Femur (tissue), 1 donor: ENCODE measurements at places on chromosomes 1 and 21.

DNA sequence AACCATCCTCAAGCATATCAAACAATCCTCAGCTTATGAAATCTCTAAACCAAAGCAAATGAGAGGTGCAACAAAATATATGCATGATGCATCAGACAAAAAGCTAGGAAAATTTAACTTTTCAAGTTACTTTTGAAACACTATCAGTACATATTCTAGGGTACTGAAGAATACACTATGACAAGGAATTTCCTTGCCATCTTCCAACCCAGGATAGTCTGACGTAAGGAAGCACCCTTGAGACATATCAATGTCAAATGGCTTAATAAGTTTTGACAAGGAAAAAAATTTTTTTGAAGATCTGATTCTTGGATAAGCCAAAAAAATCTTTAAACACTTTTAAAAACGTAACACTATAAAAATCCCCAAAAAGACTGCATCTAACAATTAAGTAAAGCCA is 64.9 kb downstream of the KIFAP3 start:
- no peak for DNase-seq

- peak; percentile 62 for DNase-seq
Observed at GRCh38 chr1:221783936-221784335, 42.0 kb upstream of the DUSP10 start.

DNA sequence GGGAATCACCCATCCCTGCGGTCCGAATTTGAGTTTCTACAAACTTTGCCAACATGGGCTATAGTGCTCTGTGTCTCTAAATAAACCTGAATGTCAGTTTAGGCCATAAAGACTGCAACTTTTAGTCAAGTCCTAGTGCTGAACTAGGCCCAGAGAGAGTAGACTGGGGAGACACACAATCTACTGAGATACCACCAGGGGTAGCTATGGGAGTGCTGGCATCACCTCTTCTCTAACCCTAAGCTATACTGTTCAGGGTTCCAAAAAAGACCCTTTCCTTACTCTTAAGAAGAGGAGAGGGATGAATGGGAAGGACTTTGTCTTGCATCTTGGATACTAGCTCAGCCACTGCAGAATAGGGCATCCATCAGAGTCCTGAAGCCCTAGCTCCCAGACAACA is 866.7 kb upstream of the PRMT6 start:
- no peak for DNase-seq

- DNase-seq, result no peak
Observed at GRCh38 chr1:242788771-242789170, 264.3 kb upstream of the PLD5 start.

- no peak for DNase-seq
Observed at GRCh38 chr1:66444438-66445265, 89.3 kb upstream of the SGIP1 start.

GRCh38 chr1:89932598-89933364 is 62.1 kb upstream of the ZNF326 start:
- DNase-seq, result no peak

DNA sequence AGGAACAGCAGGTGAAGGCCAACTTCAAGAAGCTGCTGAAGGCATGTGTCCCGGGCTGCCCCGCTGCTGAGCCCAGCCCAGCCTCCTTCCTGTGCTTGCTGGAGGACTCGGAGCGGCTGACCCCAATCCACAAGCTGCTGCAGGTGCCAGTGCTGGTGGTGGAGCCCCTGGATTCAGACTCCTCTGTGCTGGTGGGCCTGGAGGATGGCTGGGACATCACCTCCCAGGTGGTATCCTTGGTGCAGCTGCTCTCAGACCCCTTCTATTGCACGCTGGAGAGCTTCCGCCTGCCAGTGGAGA is 20.1 kb upstream of the NPPB start:
- no peak for DNase-seq

GRCh38 chr21:42677339-42678321 is 24.2 kb downstream of the PDE9A start:
- DNase-seq, result peak; percentile 82

- DNase-seq, result no peak
Observed at GRCh38 chr1:26016953-26017545, 4.5 kb upstream of the EXTL1 start.

DNA sequence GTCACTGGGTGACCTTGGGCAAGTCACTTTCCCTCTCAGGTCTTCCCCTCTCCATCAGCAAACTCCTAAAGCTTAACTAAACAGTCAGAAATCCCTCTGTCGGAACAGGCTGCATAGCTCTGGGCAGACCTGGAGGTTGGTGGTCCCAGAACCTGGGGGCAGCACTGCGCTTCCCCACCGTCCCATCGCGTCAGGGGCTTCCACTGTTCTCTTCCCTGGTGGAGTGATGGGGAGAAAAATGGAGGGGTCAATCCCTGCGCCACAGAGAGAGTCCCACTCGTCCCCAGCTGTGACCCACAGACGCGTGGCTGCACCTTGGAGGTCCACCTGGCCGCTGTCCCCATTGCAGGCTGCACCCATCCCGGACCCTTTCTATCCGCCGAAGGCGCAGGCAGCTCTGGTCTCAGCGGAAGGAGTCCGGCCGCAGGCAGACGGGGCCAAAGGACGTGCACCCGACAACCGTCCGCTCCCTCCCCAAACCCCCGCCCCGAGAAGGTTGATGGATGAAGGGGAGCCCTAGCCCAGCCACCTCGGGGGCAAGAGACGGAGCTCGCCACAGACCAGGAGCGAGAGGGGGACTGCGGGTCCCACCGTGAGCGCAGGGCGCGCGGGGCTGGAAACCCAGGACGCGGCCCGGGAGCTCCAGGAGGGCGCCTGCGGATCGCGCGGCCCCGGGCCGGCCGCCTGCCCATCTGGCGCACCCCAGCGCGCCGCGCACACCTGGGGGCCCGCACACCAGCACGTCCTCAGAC is 588 bp upstream of the WNT3A start:
- DNase-seq, result no peak

- DNase-seq, result peak; percentile 25
Observed at GRCh38 chr1:1425753-1426495, 4.8 kb upstream of the ANKRD65 start.

- DNase-seq, result no peak
Observed at GRCh38 chr1:30984165-30984889, 75.8 kb upstream of the SDC3 start.

- DNase-seq, result no peak
Observed at GRCh38 chr21:45801129-45801964, 157.8 kb downstream of the PCBP3 start.
